Frontal cortex (tissue), 4 donors: ENCODE measurements at places on chromosomes 6 and 20. TPM values are rescaled to one million over a fixed set of nuclear protein-coding genes. Genes with fewer than 3 reads are reported as not detected.

FAM209A gene
- not detected for total RNA-seq

LST1 gene
- total RNA-seq, result 1.2 TPM

HLA-DQB1 gene
- total RNA-seq, result 0.41 TPM

PGC gene
- total RNA-seq, result under 0.01 TPM

CLPSL2 gene
- total RNA-seq, result not detected

ARMH2 gene
- not detected for total RNA-seq
